ENCODE measurements at places on chromosomes 3 and 15.

DNA sequence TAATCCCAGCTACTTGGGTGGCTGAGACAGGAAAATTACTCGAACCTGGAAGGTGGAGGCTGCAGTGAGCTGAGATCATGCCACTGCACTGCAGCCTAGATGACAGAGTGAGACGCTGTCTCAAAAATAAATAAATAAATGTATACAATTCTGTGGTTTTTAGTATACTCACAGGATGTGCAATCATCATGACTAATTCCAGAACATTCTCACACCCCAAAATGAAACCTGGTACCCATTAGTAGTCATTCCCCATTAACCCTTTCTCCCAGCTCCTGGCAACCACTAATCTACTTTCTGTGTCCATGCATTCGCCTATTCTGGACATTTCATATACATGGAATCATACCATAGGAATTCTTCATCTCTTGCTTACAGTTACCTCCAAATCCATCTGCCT is 44.5 kb downstream of the LRRFIP2 start:
- DNase-seq, result no peak

DNA sequence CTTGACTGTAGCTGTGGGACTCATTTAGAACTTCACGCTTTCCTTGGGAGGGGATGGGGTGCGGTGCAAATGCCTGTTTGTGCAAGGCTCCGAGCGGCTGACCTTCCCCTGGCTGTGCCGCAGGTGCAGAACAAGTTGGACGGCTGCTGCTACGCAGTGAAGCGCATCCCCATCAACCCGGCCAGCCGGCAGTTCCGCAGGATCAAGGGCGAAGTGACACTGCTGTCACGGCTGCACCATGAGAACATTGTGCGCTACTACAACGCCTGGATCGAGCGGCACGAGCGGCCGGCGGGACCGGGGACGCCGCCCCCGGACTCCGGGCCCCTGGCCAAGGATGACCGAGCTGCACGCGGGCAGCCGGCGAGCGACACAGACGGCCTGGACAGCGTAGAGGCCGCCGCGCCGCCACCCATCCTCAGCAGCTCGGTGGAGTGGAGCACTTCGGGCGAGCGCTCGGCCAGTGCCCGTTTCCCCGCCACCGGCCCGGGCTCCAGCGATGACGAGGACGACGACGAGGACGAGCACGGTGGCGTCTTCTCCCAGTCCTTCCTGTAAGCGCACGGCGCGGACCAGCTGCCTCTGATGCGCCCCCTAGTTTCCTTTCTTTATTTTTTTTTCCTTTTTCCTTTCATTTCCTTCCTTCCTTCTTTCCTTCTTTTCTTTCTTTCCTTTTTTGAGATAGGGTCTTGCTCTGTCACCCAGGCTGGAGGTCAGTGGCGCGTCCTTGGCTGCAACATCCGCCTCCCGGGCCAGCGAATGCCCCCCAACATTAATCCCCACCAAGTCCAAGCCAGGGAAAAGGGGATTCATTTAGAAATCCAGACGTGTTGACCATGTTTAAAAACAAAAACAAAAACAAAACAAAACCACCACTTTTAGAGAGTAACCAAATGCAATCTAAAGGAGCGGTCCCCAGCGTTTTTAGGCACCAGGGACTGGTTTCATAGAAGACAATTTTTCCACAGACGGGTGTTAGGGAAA is 42.7 kb downstream of the EIF2AK4 start:
- DNase-seq, result peak; percentile 1

- no peak for DNase-seq
Observed at GRCh38 chr15:77417602-77418001, 2.3 kb downstream of the PEAK1 start.

DNA sequence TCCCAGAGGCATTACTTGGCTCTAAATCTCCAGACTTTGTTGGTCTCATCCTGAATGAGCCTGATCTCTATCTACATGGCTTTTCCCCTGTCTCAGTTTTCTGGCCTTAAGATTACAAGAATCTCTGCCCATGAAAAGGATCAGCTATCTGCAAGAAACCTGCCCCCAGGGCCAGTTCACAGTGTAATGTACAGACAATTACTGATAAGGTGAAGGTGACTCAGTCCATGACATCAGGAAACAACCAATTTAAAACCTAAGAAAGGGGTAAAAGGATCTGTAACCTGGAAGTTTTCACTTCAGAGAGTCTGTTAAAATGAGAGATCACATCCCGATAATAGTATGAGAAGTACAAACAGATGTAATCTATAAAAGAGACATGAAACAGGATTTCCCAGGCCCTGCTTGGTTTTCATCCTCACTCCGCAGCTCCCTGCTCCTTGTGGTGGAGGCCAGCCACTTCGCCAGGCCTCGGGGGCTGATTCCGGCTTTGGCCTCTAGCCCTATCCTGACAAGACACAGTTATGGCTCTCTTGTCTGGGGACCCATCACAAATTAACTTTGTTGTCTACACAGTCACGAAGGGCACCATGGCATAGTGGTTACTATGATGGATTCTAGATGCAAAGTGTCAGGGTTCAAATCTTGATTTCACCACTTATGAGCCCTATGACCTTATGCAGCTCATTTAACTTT is 136.9 kb downstream of the THSD4 start:
- DNase-seq, result no peak

GRCh38 chr3:185823078-185824044 is 1.5 kb downstream of the IGF2BP2 start:
- DNase-seq, result no peak

DNA sequence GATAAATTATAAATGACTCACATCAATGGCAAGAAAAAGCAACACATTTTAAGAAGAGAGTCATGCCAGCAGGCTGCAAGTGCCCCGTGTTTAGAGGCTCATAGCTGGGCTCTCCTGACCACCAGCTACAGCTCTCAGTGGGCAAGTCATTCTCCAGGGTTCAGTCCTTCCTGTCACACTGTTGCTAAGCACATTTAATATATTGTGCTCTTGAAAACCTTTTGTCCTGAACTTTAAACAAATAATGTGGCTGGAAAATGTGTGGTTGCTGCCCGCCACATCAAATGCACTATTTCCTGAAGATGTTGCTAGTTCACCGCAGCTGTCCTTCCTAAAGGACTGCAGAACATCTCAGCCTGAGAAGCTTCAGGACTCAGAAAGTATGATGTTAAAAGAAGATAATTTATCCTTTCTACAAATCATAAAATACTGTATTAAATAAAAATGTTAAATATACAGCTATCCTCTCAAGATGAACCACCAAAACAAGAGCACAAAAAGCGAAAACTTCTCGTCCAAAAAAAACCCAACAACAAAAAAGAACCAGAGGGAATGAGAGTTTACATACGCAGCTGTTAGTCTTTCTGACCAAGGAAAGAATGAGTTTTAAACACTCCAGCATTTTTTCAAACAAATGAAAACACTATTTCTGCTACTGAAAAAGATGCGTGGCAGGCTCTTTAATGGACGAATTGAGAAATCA is 951 bp downstream of the TARS3 start:
- DNase-seq, result peak; percentile 68
